ENCODE measurements at places on chromosomes 6 and 20. TPM values are rescaled to one million over a fixed set of nuclear protein-coding genes. Genes with fewer than 3 reads are reported as not detected.
A peak's percentile ranks its signal among the peaks of the same experiment; 100 is the strongest.

ZSCAN23 gene
- total RNA-seq: 6.8 TPM

TENT5A gene
- total RNA-seq: 2.3 TPM

DNA sequence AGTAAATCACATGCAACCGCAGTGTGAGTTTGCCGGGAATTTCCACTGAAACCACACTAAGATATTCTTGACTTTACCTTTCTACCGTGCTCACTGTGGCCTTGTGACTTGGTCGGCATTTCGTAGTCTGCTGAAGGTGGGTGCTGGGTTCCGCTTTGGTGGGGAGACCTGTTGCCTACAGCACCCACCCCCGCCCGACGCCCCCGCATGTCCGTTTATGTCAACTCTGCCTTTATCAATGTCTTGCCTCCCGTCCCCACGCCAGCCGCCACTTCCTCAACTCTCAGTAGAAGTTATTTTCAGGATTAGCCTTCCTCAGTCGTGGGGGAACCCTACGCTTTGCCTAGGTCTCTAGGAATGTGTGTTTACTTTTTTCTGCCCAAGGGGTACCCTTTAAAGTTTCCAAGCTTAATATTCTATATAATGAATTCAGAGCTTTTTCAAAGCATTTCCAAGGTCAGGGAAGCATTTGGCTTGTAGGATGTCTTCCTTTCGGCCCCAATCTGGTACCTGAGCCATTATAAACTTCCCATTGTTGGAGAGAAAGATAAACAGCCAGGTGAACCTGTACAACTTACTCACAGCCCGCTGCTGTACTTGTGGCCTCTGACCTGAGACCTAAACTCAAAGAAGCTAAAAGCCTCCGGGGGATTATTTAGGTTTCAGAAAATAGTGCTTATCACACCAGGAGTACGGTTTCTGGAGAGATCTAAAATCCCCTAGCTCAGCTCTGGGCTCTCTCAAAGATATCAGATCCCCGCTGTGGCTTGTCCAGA is 54.2 kb downstream of the TBC1D7 start:
- peaks cover 7% of the 10 kb centered on the region for H3K27me3 ChIP-seq
- no peak for DNase-seq
- no peak overlapping the region for H3K4me3 ChIP-seq
- no peaks in the 10 kb centered on the region for H3K36me3 ChIP-seq
- H3K27ac ChIP-seq: peak overlapping the region; percentile 59

GHRH gene
- total RNA-seq: not detected

DNA sequence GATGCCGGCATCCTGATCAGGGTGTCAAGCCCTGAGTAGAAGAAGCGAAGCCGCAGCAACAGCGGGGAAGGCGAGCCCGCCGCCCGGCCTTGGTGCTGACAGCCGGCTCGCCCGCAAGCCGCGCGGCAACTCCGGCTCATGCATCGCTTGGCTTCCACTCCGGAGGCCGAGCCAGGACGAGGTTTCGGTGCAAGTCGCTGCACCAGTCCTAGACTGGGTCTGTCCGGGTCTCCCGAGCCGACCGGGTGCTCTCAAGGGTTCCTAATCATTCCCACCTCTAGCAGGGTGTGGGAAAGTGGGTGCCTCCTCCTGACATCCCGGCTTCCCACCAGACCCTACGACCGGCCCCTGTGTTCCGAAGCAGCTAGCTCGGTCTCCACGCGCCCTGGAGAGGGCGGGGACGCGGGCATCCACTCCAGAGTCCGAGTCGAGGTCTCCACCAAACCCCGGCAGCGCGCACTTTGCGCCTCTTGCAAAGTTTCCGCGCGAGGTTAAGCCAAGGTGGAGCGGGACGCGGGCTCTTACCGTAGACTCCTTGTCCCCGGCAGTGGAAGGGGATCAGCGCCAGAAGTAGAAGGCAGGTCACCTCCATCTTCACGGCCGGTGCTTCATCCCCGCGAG is 1.4 kb downstream of the MDGA1 start:
- peaks cover 23% of the 10 kb centered on the region for H3K27me3 ChIP-seq
- no peak overlapping the region for H3K27ac ChIP-seq

DNA sequence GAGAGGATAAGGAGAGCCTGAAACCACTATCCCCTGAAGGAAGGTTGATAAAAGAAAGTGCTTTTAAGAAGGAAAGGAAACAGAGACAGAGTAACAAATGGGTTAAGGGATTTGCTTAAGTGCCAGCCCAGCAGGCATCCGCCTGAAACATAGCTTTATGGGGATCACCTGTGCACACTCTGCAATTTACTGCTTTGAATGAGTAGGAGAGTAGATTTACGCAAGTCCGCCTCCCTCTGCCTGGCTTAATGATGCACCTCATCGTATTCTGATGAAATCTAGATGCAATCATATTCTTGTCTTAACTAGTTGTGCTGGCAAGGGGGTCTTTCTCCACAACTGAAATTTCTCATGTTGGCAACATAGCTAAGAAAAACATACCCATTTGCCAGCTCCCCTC is 101.1 kb upstream of the ID4 start:
- H3K27ac ChIP-seq: no peak overlapping the region
- H3K4me3 ChIP-seq: no peak overlapping the region
- DNase-seq: no peak
- H3K4me1 ChIP-seq: no peaks in the 10 kb centered on the region
